Amniotic stem cell (primary cell): ENCODE measurements at places on chromosomes 7 and 10.

DNA sequence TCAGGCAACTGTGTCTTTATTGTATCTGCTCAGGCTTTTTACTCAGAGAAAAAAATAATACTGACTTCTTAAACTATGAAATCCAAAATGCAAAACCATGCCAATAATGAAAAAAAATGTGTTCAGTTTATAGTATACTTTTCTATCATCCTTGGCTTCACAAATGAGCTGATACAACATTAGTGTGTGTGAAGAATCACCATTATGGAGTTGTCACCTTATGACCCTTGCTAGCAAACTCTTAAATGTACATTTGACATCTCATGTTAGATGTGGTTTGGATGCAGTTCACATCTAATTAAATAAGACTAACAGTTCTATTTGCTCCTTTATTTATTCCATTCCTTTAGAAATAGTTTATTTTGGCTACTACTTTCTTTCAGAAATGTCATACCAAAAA lies 4.2 kb upstream of the OR2A2 start:
- no peak for DNase-seq

DNA sequence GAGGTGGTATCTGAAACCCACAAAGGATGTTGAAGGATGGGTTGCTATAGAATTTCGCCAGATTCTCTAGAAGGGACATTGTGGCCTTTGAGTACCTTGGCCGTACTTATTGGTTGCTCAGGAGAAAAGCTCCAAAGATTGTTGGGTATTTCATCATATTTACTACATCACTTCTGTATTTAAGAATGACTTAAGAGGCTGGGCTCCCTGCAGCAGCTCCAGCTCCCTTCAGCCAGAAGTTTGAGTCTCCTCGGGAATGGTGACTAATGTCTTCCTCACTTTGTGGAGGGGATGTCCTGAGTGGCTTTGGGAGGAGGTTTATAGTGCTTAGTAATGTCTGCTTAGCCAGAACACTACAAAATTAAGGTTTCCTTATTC lies 18.1 kb downstream of the MINDY4 start:
- DNase-seq: peak; percentile 21

GRCh38 chr7:22729180-22729825 lies 2.3 kb downstream of the IL6 start:
- no peak for DNase-seq

- peak; percentile 52 for DNase-seq
Measured at GRCh38 chr10:102072673-102073527, 7.8 kb downstream of the HPS6 start.

DNA sequence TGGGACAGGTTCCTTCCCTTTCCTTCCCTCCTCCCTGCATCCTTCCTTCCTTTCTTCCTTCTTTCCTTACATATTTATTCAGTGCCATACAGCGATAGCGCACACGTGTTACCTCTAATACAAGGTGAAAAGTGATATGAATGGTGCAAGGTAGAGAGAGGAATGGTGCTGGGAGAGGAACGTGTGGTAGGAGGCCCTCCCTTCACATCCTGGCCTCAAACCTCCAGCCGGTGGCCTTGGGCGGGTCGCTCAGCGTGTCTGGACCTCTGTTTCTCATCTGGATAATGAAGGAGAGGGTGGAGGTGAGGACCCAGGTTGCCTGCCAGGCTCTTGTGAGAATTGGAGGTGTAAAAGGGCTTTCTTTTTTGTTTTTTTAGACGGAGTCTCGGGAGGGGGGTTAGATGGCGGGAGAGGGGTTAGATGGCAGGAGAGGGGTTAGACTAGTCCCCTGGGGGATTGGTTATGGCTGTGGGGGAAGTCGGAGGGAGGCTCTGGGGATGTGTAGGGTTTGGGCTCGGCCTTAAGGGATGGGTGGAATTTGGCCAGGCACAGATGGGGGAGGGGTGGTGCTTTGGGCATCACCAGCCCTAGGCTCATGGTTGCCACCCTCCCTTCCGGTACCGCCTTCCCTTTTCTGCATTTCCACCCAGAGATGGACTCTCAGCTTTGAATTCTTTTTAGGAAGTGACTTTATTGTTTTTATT lies 14.9 kb downstream of the CHST3 start:
- DNase-seq: no peak

DNA sequence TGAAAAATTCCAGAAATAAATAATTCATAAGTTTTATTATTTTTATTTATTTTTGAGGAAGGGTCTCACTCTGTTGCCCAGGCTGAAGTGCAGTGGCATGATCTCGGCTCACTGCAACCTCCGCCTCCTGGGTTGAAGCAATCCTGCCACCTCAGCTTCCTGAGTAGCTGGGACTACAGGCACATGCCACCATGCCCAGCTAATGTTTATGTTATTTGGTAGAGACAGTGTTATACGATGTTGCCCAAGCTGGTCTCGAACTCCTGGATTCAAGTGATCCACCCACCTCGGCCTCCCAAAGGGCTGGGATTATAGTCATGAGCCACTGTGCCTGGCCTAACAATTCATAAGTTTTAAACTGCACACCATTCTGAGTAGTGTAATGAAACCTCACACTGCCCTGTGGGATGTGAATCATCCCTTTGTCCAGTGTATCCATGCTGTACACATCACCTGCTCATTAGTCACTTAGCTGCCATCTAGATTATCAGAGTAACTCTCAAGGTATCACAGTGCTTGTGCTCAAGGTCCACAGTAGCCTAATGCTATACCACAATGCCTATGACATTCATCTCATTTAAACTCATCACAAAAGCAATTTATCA lies 17.9 kb downstream of the RTKN2 start:
- no peak for DNase-seq

DNA sequence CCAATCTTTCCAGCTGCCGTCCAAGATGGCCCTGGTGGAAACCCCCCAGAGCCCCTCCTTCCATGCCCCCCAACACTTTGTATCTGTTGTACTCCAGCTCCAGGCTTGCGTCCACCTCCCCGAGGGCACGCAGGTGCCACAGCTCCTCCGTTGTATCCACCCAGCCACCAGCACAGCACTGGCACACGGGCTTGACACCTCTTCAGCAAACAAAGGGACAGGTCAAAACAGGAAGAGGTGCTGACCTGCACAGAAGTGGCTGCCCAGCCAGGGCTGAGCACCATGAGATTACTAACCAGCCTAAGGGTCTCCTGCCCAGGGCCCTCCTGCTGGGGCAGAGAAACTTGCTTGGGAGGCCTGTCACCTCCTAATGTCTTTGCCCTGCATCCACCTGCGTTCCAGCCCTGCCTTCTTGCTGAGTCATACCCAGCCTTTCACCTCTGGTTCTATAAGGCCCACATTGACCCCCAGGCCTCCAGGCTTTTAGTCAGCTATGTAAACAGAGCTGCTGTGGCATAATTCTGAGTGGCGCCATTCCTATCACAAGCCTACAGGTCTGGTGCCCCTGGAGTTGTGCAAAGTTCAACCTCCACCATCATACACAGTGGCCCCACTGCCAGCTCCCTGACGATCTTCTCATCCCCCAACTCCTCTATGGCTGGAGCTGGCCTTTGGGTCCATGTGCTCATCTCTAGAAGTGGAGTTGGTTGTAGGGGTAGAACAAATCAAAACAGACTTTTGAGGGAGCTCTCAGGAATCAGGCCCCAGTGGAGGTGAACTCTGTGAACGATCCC lies 20.9 kb downstream of the SLC29A3 start:
- DNase-seq: no peak

GRCh38 chr7:137001041-137001440 lies 132.6 kb downstream of the CHRM2 start:
- DNase-seq: no peak

DNA sequence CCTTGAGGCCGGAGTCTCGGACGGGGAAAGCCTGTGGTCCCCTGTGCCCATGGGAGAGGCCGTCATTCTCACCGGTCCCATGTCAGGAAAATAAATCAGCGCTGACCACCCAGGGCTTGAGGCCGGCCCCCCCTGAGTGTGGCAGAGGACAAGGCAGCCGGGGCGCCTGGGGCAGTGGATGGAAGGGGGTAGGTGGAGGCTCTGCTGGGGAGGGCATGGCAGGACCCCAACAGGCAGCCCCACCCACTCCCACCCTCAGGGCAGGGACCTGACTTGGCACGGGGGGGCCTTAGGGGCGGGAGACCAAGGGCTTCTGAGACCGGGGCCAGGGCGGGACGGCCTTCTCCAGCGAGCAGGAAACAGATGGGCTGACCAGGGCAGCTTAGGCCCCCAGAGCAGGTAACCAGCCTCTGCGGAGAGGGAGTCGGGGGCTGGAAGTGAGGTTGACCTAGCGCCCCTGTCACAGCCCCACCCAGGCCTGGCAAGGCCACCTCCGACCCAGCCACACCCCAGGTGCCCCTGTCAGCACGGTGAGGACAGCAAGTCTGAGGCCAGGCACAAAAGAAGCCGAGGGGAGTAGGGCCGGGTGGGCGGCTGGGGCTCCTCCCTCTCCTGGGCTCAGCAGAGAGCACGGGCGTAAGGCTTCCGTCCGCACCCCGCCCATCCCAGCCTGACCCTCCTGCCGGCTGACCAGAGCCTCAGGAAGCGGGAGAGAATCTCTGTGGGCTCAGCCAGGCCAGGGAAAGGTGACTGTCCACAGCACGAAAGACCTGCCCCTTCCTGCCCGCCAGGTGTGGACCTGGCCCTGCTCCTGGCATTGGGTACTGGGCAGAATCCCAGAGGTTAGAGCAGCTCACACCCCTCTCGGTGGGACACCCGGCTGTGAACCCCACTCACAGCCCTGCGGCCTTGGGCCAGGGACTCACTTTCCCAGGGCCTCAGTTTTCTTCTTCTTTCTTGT lies 87.4 kb downstream of the FOXL3 start:
- DNase-seq: no peak

- DNase-seq: no peak
Measured at GRCh38 chr7:42561797-42562196, 324.8 kb upstream of the GLI3 start.

DNA sequence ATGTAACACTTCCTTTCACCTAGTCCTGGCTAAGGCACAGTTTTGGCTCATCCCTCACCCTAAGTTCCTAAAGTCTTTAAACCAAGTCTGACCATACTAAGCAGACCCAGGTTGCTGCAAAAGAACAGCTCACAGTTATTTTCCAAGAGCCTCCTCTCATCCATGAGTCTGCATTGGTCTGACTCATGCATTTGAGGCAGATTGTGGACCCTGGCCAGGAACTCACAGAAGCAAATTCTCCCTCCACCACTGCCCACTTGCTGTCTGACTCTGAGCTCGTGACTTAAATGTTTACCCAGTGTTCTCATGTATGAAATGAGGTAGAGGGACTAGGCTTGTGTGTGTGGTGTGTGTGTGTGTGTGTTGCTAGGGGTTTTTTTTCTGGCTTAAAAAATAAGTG lies 1272.8 kb downstream of the TYW1 start:
- DNase-seq: peak; percentile 67

DNA sequence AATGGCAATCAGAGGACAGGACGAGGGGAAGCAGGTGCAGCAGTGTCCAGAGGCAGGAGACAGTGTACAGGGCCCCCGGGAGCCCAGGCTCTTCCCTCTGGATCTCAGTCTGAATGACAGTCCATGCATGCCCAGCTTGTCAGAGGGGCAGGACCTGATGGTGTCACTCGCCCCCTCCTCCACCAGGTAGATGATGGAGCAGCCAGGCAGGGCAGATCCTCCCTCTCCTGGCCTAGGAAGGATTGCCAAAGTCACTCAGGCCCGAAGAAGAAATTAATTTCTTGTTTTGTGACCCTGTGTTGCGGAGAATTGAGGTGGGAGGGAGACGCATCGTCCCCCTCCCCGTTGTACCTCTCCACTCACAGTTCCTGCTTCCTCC lies 4.0 kb downstream of the VSTM4 start:
- no peak for DNase-seq

- DNase-seq: no peak
Measured at GRCh38 chr10:3723766-3724165, 61.2 kb downstream of the KLF6 start.
